ENCODE measurements at places on chromosomes 1 and 21.

DNA sequence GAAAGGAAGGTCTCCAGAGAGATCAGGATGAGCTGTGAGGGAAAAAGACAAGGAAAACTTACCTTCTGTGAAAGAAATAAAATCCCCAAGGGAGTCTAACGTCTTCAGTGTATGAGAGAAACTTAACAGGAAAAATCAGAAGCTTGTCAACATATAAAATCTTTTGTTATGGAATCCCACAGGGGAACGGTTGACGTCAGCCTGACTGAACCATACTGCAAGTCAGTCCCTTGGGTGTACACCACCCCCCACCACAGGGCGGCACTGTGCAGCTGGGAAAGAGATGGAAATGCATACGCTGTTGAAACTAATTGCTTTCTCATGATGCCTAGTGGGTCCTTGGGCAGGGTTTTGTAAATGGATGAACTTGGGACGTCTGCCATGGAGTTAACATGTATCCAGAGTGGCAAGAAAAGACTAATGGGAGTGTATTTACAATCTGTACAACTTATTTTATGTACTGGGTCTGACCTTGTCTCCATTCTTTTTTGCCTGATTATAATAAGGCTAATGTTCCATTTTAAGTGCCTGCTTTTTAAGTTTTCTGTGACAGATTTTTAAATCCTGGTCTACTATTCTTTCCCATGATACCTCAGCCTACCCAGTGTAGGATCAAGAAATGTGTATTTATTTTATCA, 22.7 kb downstream of the UTP25 start:
- peak; percentile 21 for DNase-seq

- DNase-seq = no peak
Observed at GRCh38 chr1:66624412-66625060, 90.6 kb downstream of the SGIP1 start.

GRCh38 chr1:6373961-6374720, 19.4 kb downstream of the ACOT7 start:
- DNase-seq = no peak

GRCh38 chr1:108889706-108890384, 13.1 kb downstream of the GPSM2 start:
- no peak for DNase-seq

DNA sequence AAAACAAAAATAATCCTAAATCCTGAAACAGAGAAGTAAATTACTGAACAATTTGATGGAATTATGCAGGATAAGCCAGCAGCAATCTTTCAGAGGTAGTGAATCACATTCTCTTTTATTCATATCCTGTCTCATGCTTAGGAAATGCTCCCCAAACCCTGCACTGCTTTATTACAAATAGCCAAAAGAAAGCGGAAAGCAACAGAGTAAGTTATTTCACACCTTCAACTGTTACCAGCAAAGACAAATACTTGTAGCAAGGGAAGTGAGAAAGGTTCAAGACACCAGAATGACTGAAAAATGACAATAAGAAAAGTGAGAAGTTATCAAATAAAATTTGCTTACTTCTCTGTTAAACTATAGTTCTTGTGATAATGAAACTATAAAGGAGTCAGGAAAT, 6.2 kb downstream of the ZRANB2 start:
- DNase-seq = no peak

- DNase-seq = no peak
Observed at GRCh38 chr1:23102289-23102688, 66.4 kb downstream of the LUZP1 start.

DNA sequence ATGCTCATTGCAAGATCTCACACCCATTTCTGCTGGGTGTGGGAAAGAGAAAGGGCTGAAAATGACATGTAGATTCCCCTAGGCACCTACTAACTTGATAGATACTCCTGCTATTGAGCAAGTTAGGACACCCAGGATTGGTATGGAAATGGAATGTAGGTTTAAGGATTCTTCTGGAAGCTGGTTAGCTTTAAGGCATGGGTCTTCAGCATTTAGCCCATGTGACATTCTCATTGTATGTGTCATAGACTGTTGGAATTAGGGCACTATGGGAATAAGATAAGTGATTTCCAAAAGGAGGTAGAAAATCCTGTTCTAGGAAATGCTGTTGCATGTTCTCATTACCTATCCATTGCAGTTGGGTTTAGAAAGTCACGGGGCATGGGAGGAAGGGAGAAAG, 76.2 kb downstream of the DISC1 start:
- no peak for DNase-seq

- no peak for DNase-seq
Observed at GRCh38 chr1:191929383-191929782, 228.9 kb upstream of the RGS18 start.

- DNase-seq = no peak
Observed at GRCh38 chr1:109837852-109838570, 72.6 kb upstream of the CSF1 start.

DNA sequence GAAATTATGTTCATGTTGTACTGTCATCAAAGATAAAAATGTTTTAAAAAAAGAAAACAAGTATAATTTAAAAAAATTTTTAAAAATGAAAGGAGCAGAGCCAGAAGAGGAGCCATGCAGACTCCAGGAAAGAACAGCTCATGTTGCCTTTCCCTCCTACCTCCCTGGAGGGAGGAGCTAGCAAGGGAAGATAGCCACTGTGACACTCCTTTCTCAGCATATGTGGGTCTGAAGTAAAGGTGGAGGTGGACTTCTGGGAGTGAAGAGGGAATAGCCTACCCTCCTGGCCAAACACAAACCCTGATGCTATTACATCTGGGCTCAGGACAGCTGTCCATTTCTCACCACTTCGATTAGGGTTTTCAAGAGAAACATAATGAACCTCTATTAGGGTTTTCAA, 54.2 kb downstream of the SLC2A1 start:
- DNase-seq = no peak

DNA sequence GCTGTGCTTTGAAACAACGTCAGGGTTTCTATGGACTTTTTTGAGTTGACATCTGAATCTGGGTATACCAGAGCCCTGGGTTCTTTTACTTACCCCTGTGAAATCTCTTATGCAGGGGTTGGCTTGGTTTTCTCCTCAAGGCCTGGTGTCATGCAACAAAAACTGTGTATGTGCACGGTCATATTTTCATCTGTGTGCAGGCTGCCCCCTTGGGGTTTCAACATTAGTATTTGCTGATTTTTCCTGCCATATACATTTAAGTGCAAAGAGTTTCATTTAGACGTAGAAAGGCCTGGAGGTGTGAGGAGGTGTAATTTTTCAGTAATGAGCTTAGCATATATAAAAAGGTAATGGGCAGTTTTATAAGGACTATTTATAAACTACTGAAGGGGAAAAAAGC, 22.0 kb upstream of the ZBTB18 start:
- DNase-seq = no peak

DNA sequence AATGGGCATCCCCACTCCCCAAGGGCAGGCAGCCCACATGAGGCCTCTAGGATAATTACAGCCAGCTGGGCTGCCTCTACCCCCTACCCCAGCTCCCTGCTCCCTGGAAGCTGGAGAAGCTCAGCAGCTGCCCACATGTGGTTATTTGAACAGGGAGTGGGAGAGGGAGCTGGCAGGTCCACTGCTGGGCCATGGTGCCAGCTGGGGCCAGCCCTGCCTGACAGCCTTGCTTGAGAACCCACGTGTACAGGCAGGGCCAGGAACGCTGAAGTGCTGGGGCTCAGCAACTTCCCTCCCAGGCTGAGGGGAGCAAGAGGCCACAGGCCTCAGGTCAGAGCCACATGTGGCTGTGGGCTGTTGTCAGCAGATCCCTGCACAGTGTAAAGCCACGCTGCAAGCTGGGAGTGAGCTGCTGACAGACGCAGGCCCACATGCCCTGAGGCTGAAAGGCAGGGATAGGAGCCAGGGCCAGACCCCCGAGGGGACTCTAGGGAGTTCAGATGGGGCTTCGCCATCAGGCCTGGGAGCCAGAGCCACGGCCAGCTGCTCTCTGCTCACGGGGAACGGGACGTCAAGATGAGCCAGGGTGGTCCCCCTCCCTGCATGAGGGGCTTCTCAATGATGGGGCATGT, 129.0 kb downstream of the SYF2 start:
- DNase-seq = no peak

GRCh38 chr1:17654519-17654918, 100.6 kb upstream of the ACTL8 start:
- no peak for DNase-seq

- no peak for DNase-seq
Observed at GRCh38 chr21:45634511-45635183, 8.9 kb upstream of the PCBP3 start.

GRCh38 chr1:156104861-156105832, 9.4 kb upstream of the LMNA start:
- no peak for DNase-seq

- DNase-seq = no peak
Observed at GRCh38 chr1:80202118-80202517, 1195.6 kb upstream of the ADGRL4 start.

DNA sequence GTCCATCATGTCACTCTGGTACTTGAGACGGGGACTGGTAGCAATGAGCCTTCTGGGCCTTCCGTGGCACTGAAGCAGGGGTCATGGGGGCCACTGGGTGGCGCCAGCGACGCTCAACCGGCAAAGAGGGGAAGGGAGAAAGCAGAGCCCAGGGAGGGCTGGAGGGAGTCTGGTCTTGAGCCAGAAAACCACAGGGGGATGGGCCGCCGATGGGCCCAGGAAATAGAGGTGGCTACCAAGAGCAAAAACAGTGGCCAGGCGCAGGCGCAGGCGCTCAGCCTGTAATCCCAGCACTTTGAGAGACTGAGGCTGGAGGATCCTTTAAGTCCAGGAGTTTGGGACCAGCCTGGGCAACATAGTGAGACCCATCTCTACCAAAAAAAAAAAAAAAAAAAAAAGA, 21.8 kb downstream of the EXOC8 start:
- peak; percentile 23 for DNase-seq

DNA sequence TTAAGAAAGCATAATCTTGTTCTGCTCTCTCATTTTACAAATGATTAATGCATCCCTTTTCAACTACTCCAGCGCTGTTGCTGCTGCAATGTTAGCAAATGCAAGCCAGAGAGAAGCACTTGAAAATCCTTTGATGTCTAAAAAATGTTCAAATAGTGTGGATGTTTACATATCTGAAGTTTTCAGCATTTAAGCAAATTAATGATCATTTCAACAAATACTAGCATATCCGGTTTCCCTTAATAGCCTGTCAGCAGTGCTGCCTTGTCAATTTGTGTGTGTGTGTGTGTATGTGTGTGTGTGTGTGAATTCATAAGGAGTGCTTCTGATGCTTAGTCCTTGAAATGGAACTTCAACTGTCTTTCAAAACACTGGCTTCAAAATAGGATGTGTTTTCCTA, 48.1 kb upstream of the WNT2B start:
- no peak for DNase-seq

- DNase-seq = no peak
Observed at GRCh38 chr1:32208469-32208868, 420 bp upstream of the DCDC2B start.
